Anterior cingulate cortex (tissue), 58 donors: ENCODE measurements at places on chromosomes 1 and 21.

GRCh38 chr1:116708255-116708900 is 40.8 kb upstream of the IGSF3 start:
- no peak for DNase-seq

GRCh38 chr1:176119549-176119948 is 87.5 kb downstream of the COP1 start:
- no peak for DNase-seq

GRCh38 chr1:85343213-85343611 is 66.8 kb upstream of the BCL10 start:
- no peak for DNase-seq

GRCh38 chr1:164794356-164794755 is 235.4 kb downstream of the PBX1 start:
- no peak for DNase-seq

DNA sequence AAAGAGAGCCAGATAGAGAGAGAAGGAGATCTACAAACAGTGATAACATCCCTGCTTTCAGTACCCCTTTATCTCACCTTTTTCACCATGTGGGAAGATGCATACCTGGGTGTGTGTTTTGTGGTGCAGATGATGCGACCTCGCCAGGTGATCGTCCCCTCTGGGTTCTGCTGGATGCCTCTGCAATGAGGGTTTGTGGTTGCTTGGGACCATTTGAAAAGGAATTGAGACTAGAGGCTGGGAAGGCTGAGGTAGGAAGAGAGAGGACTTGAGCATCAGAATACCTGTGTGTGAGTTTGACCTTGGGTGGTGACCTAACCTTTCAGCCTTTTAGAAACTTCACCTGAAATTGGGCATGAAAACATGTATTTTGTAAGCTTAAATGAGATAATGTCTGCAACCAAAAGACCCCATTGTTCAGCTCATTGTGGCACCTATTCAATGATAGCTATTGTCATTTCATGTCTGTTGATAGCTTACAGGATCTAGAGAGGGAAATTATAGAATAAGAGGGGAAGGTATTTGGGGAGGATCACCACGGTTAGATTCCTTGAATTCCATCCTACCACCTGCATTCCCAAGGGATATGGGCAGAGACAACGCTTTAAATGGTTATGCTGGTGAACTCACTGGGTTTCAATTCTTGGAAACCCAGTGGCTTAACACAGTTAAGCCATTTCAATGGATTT is 125.7 kb downstream of the IGSF21 start:
- no peak for DNase-seq
